ENCODE measurements at places on chromosomes 12 and 14. TPM values are rescaled to one million over a fixed set of nuclear protein-coding genes. Genes with fewer than 3 reads are reported as not detected.
A peak's percentile ranks its signal among the peaks of the same experiment; 100 is the strongest.

DNA sequence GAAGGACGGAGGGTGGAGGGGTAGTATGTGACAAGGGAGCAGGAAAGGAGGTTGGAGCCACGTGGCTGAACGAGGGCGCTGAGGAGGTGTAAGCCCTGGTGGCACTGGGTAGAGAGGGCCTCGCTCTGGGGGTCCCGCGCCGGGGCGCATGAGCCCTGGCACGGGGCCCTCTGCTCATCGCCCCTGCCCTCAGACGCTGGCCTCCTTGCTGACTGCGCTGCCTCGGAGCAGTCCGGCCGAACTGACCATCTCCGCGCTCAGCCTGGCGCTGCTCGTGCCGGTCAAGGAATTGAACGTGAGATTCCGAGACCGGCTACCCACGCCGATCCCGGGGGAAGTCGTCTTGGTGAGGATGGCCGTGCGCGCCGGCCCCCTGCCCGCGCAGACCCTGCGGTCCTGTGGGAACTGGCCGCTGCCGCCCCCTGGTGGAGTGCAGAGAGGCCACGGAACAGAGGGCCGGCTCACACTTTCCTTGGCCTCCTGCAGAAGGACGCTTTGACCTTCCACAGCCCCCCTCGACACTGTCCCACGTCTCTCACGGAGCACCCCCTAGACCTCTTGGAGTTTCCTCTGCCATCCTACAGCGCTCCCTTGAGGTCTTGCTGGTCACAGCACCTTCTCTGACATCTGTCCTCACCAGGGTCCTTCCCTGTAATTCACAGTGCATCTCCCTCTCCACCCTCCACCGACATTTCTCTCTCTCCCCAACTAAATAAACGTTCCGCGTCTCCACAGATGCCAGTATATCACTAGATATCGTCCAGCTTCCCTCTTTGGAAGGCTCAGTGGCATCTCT lies 10.5 kb downstream of the ARHGEF25 start:
- peak; percentile 64 for DNase-seq

- no peak for DNase-seq
These were observed 522.9 kb downstream of the FLRT2 start for GRCh38 chr14:86052868-86053267.

DNA sequence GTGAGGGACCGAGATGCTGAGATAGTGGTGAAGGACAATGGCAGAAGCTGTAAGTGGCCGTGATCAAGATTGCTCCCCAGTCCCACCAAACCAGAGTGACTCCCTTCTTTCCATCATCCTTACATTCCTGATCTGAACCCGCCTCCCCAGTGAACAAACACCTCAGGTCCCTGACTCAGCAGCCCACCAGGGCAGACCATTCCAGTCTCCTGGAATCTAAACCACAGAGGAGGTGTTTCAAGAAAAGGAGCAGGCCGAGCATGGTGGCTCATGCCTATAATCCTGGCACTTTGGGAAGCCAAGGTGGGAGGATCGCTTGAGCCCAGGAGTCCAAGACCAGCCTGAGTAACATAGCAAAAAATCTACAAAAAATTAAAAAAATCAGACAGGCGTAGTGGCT lies 6.6 kb downstream of the ERBB3 start:
- DNase-seq = no peak

GRCh38 chr14:70947739-70948138 lies 40.5 kb downstream of the PCNX1 start:
- no peak for DNase-seq

DNA sequence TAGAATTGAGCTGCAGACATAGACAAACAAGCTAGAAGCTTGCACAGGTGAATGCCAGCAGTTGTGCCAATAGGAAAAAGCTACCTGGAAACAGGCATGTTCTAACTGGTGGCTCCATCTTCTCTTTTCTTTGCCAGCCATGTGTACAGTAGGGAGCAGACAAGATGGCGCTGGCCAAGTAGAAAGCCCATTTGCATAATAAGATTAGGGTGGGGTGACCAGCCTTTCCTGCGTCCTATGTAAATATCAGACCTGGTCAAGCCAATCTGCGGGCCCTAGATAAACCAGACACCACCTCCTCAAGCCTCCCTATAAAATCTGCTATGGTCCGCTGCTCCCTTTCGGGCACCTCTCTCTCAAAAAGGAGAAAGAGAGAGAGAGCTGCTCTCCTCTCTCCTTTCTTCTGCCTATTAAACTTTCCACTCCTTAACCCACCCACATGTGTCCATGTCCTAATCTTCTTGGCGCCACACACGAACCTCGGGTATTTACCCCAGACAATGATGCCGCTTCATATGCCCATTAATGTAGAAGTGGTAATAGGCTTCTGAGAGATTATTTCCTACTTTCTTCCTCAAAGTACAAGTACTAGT lies 201.0 kb downstream of the SLC25A21 start:
- no peak for DNase-seq

DNA sequence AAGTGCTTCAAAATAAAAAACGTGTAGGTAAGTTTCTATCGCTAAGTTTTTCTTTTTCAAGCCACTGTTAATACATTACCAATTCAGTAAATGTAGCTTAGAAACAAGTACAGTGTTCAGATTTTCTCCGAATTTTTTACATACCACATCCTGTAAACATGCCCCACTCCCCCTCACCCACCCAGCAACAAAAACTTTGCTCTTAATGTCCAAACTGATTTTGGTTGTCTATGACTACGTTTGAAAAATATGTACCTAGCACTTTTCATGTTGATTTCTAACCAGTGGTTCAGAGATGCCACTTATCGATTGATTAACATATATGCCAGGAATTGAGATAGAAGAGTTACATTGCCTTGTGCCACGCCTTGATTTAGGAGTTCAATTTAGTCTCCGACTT lies 663 bp upstream of the LIN7A start:
- no peak for DNase-seq

GRCh38 chr12:3988519-3989217 lies 115.5 kb upstream of the PARP11 start:
- DNase-seq = no peak

GRCh38 chr12:132451836-132452195 lies 38.1 kb upstream of the FBRSL1 start:
- DNase-seq = no peak

DNA sequence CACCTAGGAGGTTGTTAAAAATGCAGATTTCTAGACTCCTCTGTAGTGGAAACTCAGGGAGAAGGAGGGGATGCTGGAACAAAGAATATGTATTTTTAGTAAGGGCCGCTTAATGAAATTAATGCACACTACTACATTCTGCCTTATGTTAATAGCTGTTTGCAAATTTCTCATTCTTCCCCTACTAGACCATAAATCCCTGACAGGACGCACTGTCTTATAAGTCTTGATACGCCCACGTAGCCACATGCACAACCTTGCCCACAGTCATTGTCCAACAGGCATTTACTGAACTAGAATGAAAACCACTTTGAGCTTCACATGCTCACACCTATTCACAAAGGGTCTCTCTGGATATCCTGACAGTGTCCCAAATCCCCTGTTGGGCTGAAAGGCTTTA lies 10.5 kb downstream of the KRT2 start:
- no peak for DNase-seq

DNA sequence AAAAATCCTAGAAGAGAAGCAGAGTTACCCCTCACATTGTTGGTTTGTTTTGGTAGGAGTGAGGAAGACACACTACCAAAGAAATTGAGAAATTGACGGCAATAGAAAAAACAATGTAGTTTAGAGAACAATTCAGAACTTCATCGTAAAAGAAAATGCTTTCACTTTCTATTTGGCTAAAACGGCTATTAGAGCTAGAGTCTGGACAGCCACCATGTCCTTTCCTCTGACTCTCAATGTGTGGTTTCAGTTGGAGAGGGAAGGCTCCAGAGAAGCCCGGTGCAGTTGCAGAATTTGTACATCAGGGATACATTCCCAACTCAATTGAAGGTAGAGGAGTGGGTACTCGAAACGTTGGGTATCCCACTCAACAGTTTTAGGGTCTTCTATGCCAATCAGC lies 535.3 kb downstream of the GALC start:
- DNase-seq = no peak

- DNase-seq = no peak
These were observed 27.1 kb downstream of the CLIP1 start for GRCh38 chr12:122395319-122395718.

DNA sequence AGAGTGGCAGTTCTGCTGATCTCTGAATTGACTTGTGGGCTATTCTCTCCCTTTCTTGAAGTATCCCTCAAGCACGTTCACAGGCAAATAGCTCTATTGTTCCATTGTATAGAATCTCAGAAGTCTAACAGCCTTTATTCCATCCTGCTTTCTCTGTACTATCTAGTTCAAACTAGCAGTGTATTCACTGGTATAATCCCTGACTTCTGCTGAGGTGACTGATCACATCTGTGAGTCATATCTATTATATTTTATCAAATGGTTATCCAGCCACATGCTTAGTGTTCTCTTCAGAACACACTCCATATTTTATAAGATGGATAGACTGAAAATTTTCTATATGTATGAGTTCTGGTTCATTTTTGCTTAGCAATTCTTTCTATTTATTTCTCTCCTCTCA lies 866.1 kb downstream of the C12orf50 start:
- DNase-seq = no peak

DNA sequence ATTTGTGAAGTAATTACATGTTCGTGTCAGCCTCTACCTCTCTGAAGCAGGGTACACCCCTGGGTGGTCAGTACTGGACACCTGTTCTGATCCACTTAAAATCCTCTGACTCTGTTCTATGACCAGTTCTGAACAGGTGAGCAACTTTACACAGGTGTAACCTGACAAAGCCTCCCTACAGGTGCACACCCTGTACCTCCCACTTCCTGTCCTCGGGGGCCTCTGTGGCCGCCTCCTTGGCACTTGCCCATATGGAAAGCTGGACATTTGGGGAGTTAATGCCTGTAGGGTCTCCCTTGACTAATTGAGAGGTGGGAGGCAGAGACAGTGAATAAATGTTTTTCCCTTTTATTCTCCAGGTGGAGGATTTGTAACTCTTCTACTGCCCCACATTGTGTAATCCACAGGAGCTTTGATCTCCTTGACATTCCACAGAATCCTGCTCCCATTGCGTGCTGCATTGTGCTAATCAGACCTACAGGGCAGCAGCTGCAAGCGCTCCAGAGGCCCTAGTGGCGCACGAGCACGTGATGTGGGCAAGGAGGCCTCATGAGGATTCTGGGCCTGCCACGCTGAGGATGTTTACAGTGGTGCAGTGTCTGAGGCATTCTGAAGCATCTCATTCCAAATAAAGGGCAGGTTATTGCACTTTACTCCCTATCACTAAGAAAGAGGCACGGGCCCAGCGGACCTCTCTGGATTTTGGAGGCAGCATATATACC lies 45.8 kb upstream of the BATF start:
- DNase-seq = no peak

DNA sequence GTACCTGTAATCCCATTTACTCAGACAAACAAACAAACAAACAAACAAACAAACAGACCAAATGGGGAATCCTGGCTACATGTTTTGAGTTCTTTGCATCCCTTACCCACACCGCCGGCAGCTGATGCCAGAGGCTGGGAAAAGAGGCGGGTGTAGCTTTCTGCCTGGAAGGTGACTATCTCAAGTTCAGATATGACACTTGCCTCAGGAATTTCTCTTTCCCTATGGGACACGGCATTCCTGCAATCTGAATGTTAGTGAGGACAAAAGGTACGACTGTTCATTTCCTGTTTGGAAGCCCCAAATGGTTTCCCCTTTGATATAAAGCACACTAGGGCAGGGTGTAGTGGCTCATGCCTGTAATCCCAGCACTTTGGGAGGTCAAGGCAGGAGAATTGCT lies 2.9 kb downstream of the MYL2 start:
- no peak for DNase-seq

- DNase-seq = peak; percentile 68
These were observed at the start of gene JAG2 for GRCh38 chr14:105168496-105168978. Gene JAG2 (minus strand): TSS chr14:105168776. CDS start chr14:105168420, 356 bp downstream.

DNA sequence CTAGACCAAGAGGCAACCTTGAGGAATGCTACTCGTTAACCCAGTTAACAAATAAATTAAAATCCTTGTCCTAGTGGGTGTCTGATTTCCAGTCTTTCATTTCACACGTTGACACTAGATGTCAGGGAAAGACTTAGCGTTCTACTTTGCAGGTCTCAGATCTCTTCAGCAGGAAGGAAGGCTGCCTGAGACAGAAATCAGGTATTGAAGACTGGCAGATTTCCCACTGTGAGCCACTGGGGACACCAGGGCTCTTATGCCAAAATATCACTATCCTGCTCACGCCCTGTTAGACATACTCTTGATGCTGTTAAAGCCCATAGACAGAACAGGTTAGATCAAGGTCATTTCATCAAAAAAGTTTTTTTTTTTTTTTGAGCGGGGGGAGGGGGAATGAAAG lies 33.0 kb downstream of the EMP1 start:
- DNase-seq = no peak

DNA sequence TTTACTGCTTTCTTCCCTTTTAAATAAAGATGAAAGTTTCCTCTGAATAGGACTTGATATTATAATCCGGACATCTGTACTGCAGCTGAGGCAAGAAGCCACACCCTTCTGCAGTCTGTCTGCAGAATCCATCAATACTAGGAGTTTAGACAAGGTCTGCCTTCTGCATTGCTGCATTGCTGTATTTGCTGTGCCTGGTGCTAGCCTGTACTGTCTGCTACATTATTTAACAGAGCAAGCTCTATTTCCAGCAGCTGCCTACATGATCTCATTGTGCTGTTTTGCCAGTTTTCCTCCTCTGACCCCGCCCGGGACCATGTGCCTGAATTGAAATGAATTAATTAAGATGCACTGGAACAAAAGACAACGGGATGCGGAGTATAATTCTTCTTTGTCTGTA lies 1.7 kb downstream of the TUBA1A start:
- peak; percentile 54 for DNase-seq

GRCh38 chr14:81478446-81478845 lies 55.2 kb downstream of the SEL1L start:
- DNase-seq = no peak

DNA sequence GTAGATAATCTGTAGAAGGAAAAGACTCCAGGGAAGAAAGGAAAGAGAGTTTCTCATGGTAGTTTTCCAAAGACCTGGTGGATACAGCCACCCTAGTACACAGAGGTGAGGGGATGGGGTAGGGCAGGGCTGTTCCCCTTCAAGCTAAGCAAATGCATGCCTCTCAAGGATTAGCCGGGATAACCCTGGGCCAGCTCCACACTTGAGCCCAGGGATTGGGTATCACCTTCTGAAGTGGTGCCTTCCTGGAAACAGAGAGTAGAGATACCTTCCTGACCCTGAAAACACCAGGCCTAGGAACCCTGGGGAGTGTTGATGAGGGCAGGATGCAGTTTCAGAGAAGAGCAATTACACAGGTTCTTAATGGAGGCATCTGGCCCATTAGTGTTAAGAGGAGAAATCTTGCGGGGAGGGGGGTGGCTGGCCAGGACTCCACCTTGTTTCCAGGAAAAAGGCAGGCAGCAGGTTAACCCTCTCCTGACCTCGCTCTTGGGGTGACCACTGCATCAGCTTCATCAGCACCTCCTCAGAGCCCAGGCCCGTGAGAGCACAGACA lies 106.9 kb upstream of the TMEM233 start:
- no peak for DNase-seq

Gene CD163L1
- 2.8 TPM for total RNA-seq

Gene RNASE1
- total RNA-seq = 94.4 TPM

Gene MANSC1
- total RNA-seq = 3.2 TPM

Gene RBM19
- total RNA-seq = 25.7 TPM

Gene HPD
- total RNA-seq = 3.2 TPM

Gene NOS1
- 14.3 TPM for total RNA-seq
